ENCODE measurements at places on chromosomes 1 and 21.

GRCh38 chr1:205711105-205712048, 31.1 kb upstream of the SLC45A3 start:
- DNase-seq = peak; percentile 75

- DNase-seq = peak; percentile 16
Observed at GRCh38 chr1:32716312-32717148, 14.0 kb upstream of the SYNC start.

GRCh38 chr1:241186716-241187115, 170.3 kb downstream of the RGS7 start:
- no peak for DNase-seq

GRCh38 chr1:43509740-43510375, 20.8 kb upstream of the PTPRF start:
- no peak for DNase-seq

GRCh38 chr1:70314706-70315304, 39.7 kb downstream of the ANKRD13C start:
- DNase-seq = no peak

GRCh38 chr1:4801192-4801924, 146.9 kb downstream of the AJAP1 start:
- no peak for DNase-seq

- DNase-seq = no peak
Observed at GRCh38 chr21:37874904-37875780, 41.1 kb downstream of the KCNJ6 start.

DNA sequence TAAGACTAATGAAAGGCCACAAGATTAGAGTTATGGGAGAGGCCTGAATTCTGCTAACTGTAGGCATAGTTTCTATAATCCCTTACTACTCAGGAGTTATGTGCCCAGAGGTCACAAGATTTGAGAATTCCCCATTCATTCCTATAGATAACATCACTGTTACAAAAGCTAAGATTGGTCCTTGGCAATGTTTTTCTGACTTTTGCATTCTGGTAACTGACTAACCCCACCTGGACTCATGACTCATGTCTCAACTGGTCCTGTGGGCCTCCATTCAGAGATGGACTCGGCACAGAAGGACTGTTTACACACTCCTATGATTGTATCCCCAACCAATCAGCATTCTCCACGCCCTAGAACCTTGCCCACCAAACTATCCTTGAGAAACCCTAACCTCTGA, 249.0 kb upstream of the ZP4 start:
- no peak for DNase-seq

GRCh38 chr1:185368313-185368855, 51.3 kb upstream of the IVNS1ABP start:
- DNase-seq = no peak

- DNase-seq = no peak
Observed at GRCh38 chr1:11482198-11482597, 3.2 kb downstream of the DISP3 start.

DNA sequence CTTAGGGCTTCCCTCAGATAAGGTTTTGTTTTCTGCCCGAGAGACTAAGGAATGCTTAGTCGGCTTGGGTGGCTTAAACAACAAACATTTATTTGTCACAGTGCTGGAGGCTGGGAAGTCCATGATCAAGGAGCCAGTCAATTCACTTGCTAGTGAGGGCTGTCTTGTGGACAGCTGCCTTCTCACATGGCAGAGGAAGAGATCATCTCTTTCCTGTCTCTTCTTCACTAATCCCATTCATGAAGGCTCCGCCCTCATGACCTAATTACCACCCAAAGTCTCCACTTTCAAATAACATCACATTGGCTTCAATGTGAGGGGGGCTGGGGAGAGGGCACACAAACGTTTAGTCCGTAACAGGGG, 50.5 kb upstream of the IL12RB2 start:
- DNase-seq = no peak

- no peak for DNase-seq
Observed at GRCh38 chr1:58627221-58627620, 50.2 kb upstream of the TACSTD2 start.

GRCh38 chr1:151318975-151319374, 8.2 kb downstream of the PI4KB start:
- DNase-seq = no peak

DNA sequence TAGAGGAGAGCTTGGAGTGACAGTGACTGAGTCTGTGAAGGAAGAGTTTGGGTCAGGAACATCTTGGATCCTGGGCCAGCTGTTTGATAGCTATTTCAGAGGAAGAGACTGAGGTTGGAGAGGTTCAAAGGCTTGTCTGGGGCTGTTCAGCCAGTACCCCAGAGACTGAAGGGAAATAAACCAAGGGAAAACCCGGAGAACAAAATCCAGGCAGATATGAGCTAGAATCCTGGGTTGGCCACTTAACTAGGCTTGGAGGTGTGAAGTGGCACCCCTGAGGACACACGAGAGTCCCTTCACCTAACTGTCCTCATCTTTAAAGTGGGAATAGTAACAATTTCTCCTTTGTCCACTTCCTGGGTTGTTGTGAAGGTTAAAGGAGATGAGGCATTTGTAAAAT, 23.1 kb upstream of the EPB41 start:
- no peak for DNase-seq

DNA sequence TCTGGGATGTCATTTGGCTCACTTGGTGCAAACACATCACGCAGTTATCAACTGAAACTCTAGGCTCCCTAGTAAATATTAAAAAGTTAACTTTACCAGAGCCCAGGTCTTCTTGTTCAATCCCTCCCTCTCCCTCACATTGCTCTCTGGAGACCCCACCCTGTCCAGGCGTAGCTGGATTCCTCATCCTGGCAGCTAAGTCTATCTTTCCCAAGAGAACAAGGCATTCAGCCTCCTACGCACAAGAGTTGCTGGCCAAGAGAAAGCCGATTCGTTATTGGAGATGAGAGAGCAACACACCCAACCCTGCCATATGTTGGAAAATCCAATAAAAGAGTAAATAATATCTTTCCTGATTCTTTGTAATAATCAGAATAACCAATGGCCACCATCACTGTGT, 117.9 kb downstream of the SLC30A10 start:
- DNase-seq = no peak

DNA sequence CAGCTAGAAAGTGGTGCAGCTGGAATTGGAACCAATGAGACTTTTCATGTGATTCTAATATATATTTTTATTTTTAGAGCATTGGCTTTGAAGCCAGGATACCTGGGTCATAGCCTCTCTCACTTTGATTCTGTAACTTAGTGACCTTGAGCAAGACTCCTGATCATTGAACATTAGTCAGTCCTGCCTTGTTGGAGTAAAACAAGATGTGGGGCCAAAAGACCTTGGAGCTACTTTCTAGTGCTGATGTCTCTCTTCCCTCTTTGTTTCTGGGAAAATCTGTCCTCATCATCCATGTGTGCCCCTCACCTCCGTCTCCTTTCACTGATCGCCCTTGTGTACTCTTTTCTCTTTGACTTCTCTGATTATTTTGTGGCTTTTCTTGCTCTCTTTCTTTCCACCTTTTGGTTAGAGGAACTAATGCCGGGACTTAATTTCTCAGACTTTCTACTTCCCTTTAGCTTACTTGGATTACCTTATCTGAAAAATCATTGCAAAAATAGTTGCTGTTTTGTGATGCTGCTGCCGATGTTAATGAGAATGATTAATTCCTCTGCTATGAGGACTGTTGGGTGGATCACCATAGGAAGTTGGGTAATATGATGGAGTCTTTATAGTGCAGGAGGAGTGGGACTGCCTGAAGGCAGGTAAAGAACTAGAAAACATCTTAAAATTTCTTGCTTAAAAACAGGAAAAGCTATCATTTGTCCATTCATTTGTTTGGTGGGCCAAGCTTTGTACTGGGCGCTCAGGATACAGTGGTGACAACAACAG, 72.0 kb downstream of the NOS1AP start:
- no peak for DNase-seq

DNA sequence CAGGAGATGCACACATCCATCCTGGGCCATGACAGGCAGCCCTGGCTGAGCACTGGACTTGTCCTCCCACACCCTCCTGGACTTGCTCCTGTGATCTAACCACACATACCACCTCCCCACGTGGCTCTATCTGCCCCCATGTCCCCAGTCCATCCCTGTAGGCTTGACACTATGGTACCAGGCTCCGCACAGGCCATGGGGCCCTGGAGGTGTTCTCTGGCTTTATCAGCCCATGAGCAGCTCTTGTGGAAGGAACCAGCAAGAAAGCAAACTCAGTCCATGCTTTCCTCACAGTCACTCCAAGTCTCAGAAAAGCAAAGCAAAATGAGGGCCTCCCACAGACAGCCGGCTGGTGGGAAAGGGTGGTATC, 61.6 kb downstream of the CD46 start:
- DNase-seq = no peak

- peak; percentile 33 for DNase-seq
Observed at GRCh38 chr1:247906504-247907047, 11.2 kb downstream of the OR2W3 start.

- DNase-seq = no peak
Observed at GRCh38 chr1:31795096-31795675, 20.6 kb downstream of the SPOCD1 start.

DNA sequence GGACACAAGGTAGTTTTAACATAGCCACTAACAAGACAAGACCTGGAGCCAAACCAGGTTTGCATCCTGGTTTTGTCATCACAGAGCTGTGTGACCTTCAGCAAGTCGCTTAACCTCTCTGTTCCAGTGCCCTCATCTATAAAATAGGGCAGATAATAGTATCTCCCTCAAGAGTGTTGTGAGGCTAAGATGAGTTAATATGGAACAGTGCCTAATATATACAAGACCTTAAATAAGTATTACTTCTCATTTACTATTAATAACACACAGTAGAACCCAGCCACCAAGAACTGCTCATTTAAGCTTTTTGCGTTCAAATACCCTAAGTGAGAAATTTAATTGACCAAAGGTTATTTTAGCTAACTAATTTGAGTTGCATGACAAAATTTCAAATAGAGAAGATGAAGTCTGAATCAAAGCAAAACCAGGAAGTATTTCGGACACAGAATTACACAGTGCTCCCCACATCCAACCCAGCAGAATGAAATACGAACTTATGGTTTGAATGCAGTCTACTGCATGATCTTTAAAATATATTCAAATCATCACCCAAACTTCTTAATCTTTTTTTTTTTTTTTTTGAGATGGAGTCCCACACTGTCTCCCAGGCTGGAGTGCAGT, 123.9 kb upstream of the KRTAP19-8 start:
- no peak for DNase-seq

- DNase-seq = no peak
Observed at GRCh38 chr1:157141212-157141855, 3.1 kb upstream of the ETV3 start.

DNA sequence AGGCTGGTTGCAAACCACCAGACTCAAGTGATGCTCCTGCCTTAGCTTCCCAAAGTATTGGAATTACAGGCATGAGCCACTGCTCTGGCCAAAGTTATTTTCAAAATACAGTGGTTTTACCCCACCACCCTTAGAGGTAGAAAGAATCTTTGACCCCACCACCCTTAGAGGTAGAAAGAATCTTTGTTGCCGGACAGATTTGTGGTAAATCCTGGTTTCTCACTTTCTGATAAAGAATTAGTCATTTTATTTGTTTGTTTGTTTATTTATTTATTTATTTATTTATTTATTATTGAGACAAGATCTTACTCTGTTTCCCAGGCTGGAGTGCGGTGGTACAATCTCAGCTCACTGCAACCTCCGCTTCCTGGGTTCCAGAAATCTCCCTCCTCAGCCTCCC, 55.9 kb downstream of the NFIA start:
- DNase-seq = no peak

DNA sequence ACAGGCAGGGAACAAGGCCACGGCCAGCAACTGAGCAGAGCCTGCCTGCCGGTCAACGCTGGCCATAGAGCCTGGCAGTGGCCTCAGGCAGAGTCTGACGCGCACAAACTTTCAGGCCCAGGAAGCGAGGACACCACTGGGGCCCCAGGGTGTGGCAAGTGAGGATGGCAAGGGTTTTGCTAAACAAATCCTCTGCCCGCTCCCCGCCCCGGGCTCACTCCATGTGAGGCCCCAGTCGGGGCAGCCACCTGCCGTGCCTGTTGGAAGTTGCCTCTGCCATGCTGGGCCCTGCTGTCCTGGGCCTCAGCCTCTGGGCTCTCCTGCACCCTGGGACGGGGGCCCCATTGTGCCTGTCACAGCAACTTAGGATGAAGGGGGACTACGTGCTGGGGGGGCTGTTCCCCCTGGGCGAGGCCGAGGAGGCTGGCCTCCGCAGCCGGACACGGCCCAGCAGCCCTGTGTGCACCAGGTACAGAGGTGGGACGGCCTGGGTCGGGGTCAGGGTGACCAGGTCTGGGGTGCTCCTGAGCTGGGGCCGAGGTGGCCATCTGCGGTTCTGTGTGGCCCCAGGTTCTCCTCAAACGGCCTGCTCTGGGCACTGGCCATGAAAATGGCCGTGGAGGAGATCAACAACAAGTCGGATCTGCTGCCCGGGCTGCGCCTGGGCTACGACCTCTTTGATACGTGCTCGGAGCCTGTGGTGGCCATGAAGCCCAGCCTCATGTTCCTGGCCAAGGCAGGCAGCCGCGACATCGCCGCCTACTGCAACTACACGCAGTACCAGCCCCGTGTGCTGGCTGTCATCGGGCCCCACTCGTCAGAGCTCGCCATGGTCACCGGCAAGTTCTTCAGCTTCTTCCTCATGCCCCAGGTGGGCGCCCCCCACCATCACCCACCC, at the start of gene TAS1R3:
TSS of gene TAS1R3 (plus strand) at position 213 of the 898 bp plus-strand sequence. CDS start at position 279, 66 bp downstream.
- DNase-seq = no peak

DNA sequence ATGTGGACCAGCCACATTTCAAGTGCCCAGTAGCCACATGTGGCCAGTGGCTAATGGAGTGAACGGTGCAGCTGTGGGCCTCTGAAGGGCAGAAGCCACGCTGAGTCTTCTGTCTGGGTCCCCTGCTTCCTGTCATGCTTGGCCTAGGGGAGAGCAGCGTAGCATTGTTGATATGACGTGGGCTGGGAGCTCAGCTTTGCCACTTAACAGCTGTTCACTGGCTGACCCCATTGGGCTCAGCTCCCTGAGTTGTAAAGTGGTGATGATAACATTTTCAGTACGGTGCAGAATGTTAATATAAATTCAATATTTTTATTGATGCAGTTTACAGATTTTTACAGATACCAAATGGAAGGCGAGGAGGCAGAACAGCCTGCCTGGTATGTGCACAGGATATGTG, 4.5 kb downstream of the PODN start:
- no peak for DNase-seq

DNA sequence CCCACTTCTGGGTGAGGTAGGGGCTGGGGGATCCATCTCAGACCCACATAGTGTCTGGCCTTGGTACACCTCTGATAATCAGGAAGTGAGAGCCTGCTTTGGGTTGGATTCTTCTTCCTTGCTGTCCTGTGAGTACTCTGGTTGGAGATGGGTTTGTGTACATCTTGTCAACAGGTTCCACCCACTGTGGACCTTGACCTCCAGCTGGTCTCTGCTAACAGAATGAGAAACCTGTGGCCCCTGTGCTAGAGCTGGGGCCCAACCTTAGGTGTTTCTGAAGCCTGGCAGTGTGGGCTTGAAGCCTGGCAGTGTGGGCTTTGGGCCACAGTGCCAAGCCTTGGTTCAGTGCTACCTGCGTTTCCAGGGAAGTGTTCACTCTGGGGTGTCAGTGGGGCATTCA, 2.6 kb downstream of the ZBTB48 start:
- DNase-seq = no peak
